Activated CD4-positive, alpha-beta T cell treated with anti-CD3 and anti-CD28 coated beads for 36 hours (primary cell): ENCODE measurements at places on chromosomes 2 and 18.

- H3K27ac ChIP-seq, result no peak overlapping the region
- H3K4me1 ChIP-seq, result no peaks in the 10 kb centered on the region
- H3K36me3 ChIP-seq, result no peaks in the 10 kb centered on the region
- no peak for DNase-seq
These were observed 5.1 kb upstream of the PAX8 start for GRCh38 chr2:113283704-113284284.

DNA sequence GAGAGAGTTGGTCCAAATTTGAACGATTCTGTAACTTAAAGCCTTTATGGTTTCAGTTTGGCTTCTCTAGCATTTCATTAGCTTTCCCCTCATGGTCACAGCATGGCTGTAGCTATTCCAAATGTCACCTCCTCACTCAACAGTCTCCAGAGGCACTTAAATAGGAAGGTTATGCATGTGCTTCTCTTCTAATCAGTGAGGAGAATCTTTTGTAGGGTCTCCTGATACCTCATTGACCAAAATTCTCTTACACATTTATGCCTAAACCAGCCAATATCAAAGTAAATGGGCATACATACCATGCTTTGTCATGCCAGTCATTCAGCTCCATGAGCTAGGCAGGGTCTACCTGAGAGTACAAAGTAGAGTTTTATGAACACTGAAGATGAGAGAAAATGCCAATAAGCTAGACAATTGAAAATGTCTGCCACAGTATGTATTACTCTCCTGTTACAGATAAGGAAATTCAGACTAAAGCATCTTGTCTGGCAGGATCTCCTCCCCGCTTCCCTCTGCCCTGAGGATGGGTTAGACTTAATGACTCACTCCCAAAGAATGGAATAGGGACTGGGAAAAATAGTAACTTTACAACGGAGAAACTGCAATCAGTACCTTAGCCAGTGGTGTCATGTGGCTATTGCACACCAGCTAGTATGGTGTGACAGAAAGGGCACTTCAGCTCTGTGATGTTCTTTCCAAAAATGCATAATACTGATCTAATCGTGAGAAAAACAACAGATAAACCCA lies 15.4 kb downstream of the DSG2 start:
- no peak for DNase-seq
- no peaks in the 10 kb centered on the region for H3K4me1 ChIP-seq
- no peak overlapping the region for H3K27ac ChIP-seq
- no peak overlapping the region for H3K4me3 ChIP-seq
- H3K27me3 ChIP-seq, result peaks cover 6% of the 10 kb centered on the region

GRCh38 chr2:79832511-79833234 lies 319.8 kb downstream of the CTNNA2 start:
- no peaks in the 10 kb centered on the region for H3K4me1 ChIP-seq
- H3K27ac ChIP-seq, result no peak overlapping the region
- DNase-seq, result no peak

DNA sequence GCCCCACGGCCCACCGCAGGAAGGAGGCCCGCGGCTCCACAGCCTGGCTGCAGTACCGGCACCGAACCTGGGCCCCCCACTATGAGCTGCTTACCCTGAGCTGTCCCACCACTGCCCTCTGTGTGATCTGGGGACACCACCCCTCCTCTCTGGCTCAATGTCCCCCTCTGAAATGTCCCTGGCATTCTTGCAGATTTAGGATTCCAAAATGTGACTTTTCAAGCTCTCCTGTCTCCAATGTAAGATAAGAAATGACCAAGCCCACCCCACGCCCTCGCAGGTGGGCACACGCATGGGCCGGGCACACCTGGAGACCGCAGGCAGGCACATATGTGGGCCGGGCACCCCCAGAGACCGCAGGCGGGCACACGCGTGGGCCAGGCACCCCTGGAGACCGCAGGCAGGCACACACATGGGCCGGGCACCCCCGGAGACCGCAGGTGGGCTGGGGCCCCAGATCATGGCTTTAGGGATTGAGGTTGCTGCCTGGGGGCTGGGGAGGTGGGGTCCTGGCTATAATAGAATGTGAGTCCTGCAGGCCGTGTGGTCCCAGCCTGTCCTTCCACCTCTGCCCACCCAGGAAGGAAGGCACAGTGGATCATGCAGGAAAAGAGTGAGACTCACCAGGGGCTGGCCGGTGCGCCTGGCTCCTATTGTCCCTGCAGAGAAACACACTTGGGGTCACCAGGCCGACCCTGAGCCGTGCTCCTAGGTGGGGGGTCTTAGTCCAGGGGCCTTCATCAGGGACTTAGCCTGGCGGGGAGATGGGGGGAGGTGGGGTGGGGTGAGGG lies 7.2 kb downstream of the PDCD1 start:
- peaks cover 9% of the 10 kb centered on the region for H3K4me1 ChIP-seq
- no peak overlapping the region for H3K4me3 ChIP-seq
- H3K27me3 ChIP-seq, result no peaks in the 10 kb centered on the region
- peaks cover 14% of the 10 kb centered on the region for H3K36me3 ChIP-seq
- no peak for DNase-seq

GRCh38 chr2:214107726-214108125 lies 303.1 kb upstream of the VWC2L start:
- H3K27me3 ChIP-seq, result no peaks in the 10 kb centered on the region
- H3K4me3 ChIP-seq, result no peak overlapping the region
- no peak overlapping the region for H3K27ac ChIP-seq
- no peaks in the 10 kb centered on the region for H3K4me1 ChIP-seq
- no peak for DNase-seq
- no peaks in the 10 kb centered on the region for H3K36me3 ChIP-seq

- H3K27me3 ChIP-seq, result peaks cover 6% of the 10 kb centered on the region
- no peaks in the 10 kb centered on the region for H3K36me3 ChIP-seq
- DNase-seq, result no peak
These were observed 581 bp downstream of the CAPN14 start for GRCh38 chr2:31216734-31217133.

- H3K27ac ChIP-seq, result no peak overlapping the region
- H3K4me1 ChIP-seq, result no peaks in the 10 kb centered on the region
- no peak overlapping the region for H3K4me3 ChIP-seq
- DNase-seq, result no peak
- H3K27me3 ChIP-seq, result peaks cover 2% of the 10 kb centered on the region
These were observed 15.7 kb upstream of the C2orf69 start for GRCh38 chr2:199895406-199895805.

DNA sequence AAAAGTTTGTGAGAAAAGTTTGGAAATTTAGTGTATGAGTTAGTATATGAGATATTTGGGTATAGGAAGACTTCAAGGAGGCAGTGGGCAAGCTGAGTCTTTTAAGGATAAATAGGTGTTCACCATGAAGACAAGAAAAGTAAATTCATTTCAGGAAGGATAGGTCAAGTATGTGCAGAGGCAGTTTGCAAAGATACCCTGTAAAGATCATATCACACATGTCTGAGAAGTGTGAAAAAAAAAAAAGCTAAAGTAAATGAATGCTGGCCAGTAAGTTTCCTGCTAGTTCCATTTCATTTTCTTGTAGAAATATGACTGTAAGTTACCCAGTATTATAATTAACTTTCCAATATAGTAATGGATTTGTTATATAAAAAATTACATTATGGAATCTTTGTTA lies 131.0 kb downstream of the PHLPP1 start:
- no peak for DNase-seq
- peaks cover 34% of the 10 kb centered on the region for H3K4me1 ChIP-seq
- no peak overlapping the region for H3K4me3 ChIP-seq
- H3K27me3 ChIP-seq, result no peaks in the 10 kb centered on the region

GRCh38 chr2:3443506-3444084 lies 64.1 kb downstream of the TRAPPC12 start:
- no peak for DNase-seq
- no peak overlapping the region for H3K27ac ChIP-seq
- H3K4me3 ChIP-seq, result no peak overlapping the region
- H3K27me3 ChIP-seq, result no peaks in the 10 kb centered on the region
- H3K4me1 ChIP-seq, result peaks cover 10% of the 10 kb centered on the region

- H3K4me3 ChIP-seq, result no peak overlapping the region
- no peak for DNase-seq
- H3K27me3 ChIP-seq, result no peaks in the 10 kb centered on the region
- no peaks in the 10 kb centered on the region for H3K4me1 ChIP-seq
These were observed 618.4 kb downstream of the BCL11A start for GRCh38 chr2:59935005-59935404.

DNA sequence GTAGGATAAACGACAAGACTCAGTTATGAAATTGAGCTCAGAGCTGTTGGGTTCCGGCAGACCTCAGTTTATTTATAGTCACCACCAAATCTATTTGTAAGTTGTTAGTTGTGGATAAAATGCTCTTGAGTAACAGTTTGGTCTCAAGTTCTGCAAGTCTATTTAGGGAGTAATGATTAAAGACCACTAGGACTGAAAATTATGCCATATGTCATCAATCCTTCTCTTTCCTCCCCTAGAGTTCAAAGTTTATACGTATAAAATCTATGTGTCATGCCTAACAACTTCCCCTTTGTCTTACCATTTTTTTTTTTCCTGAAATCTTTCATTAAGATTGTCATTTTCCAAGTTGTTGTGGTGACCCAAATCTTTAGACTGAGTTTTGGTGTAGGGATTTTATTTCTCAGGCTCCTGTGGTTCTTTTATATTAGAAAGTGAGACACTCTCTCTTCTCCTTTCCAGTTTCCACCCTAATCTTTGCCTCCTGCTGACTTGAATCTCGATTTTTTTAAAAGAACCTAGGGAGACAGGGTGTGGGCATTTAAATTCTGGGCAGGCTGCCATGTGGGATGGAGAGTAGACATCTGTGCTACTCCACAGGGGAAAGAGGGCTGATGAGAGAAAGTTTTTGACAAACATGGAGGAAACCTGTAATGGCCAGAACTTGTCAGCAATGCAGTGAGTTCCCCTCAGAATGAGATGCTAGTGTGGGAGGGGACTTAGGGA lies 51.0 kb downstream of the LAMA3 start:
- peaks cover 7% of the 10 kb centered on the region for H3K27me3 ChIP-seq
- H3K36me3 ChIP-seq, result no peaks in the 10 kb centered on the region
- no peak for DNase-seq

- H3K27ac ChIP-seq, result no peak overlapping the region
- H3K4me3 ChIP-seq, result no peak overlapping the region
- H3K27me3 ChIP-seq, result peaks cover 2% of the 10 kb centered on the region
- no peaks in the 10 kb centered on the region for H3K4me1 ChIP-seq
- DNase-seq, result no peak
- H3K36me3 ChIP-seq, result no peaks in the 10 kb centered on the region
These were observed 142.7 kb upstream of the KLHL14 start for GRCh38 chr18:32915516-32915915.

DNA sequence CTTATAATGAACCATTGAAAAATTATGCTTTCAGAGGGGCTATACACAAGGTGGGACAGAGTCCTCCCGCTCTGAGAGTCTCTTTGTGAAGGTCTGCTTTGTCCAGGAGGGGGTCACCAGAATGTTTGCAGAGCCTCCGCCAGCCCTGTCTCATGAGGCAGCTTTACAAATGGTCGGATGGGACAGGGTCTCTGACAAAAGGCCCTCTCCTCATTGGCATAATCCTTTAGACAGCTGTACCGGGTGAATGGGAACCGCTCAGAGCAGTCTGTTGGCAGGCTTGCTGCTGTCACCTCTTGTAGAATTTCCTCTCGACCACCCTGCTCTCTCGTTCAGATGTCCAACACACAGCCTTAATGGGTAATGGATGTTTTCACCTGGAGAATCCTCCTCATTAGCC lies 40.2 kb upstream of the TGIF1 start:
- no peaks in the 10 kb centered on the region for H3K27me3 ChIP-seq
- peaks cover 31% of the 10 kb centered on the region for H3K4me1 ChIP-seq
- no peak overlapping the region for H3K4me3 ChIP-seq
- DNase-seq, result no peak

GRCh38 chr18:31077878-31078277 lies 24.3 kb downstream of the DSC2 start:
- no peak overlapping the region for H3K4me3 ChIP-seq
- H3K27me3 ChIP-seq, result no peaks in the 10 kb centered on the region
- H3K27ac ChIP-seq, result no peak overlapping the region
- H3K36me3 ChIP-seq, result no peaks in the 10 kb centered on the region
- DNase-seq, result no peak
- H3K4me1 ChIP-seq, result no peaks in the 10 kb centered on the region

DNA sequence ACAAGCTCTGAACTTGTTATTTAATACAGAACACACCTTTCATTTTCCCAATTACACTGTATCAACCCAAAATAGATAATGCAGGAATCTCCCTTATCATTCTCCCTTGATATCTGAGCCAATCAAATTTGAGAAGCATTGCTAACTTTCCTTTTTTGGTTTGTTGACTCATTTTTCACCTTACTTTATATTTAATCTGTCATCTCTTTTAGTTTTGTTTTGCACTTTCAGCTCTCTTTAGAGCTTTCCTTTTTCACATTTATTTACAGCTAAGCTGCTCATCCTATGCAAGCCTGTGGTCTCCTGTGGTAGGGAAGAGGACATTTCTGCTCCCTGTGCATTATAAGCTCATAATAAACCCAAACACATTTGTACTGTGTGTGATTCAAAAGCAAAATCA lies 50.1 kb downstream of the ITGAV start:
- no peaks in the 10 kb centered on the region for H3K27me3 ChIP-seq
- H3K27ac ChIP-seq, result peak overlapping the region; percentile 69
- peaks cover 14% of the 10 kb centered on the region for H3K36me3 ChIP-seq
- H3K4me1 ChIP-seq, result peaks cover 30% of the 10 kb centered on the region

- peaks cover 6% of the 10 kb centered on the region for H3K36me3 ChIP-seq
- H3K27ac ChIP-seq, result no peak overlapping the region
- peaks cover 7% of the 10 kb centered on the region for H3K4me1 ChIP-seq
- H3K4me3 ChIP-seq, result no peak overlapping the region
These were observed 204.5 kb upstream of the ARL4C start for GRCh38 chr2:234701421-234701820.

DNA sequence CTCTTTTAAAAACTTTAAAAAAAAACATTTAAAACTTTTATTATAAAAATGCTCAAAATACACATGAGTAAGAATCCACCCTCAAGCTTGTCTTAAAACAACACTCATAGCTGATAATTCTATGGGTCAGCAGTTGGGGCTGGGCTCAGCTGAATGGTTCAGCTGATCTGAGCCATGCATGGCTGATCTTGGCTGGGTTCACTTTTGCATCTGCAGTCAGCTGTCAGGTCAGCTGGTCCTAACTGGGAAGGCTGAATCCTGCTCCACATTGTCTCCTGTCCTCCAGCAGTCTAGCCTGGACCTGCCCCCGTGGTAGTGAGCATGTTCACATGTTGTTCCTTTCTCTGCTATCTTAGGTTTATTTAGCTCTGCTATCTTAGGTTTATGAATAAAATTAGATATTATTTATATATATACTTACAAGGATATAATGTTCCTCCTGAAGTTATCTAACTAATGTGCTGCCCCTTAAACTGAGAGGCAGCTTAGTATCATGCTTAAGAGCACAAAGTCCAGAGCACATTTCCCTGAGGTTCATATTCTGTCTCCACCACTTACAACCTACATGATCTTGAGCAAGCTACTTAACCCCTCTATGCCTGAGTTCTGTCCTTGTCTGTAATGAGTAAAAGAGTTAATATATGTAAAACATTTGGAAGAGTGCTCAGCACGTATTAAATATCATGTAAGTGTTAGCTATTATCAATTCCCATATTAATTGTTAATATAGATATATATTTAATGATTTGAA lies 309.4 kb downstream of the PTPRM start:
- peaks cover 2% of the 10 kb centered on the region for H3K4me1 ChIP-seq
- H3K27ac ChIP-seq, result no peak overlapping the region
- no peaks in the 10 kb centered on the region for H3K36me3 ChIP-seq
- H3K4me3 ChIP-seq, result no peak overlapping the region
- no peak for DNase-seq
